Hematopoietic multipotent progenitor cell treated with erythropoietin and hydrocortisone succinate and interleukin-3 and kit ligand, for 17 days (in vitro differentiated cells): ENCODE measurements at places on chromosomes 3 and 15.

GRCh38 chr3:76565496-76566210, 474.2 kb upstream of the ROBO2 start:
- DNase-seq: no peak

GRCh38 chr3:138768125-138768524, 66.6 kb downstream of the PIK3CB start:
- DNase-seq: no peak

DNA sequence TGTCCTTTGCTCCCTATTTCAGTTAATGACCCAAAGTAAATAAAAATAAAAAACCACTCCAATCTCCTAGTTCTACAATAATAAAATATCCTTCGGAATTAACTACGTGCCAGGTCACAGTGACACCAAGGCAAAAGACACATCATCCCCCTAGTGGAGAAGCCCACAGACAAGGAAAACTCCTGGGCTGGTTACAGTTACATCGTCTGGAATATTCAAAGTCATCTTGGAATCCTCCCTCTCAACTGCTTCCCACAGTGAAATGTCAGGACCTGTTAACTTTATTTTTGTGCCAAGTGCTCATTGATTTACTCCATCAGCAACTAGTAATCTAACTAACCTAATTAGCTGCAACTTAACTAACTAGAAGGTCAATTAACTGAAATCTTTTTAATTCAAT, 349.3 kb downstream of the MAGI1 start:
- DNase-seq: no peak

GRCh38 chr15:33621141-33621540, 310.4 kb downstream of the RYR3 start:
- DNase-seq: no peak

GRCh38 chr3:24519368-24520100, 24.9 kb upstream of the THRB start:
- DNase-seq: no peak

- no peak for DNase-seq
Measured at GRCh38 chr3:194328053-194328657, 23.0 kb downstream of the CPN2 start.

DNA sequence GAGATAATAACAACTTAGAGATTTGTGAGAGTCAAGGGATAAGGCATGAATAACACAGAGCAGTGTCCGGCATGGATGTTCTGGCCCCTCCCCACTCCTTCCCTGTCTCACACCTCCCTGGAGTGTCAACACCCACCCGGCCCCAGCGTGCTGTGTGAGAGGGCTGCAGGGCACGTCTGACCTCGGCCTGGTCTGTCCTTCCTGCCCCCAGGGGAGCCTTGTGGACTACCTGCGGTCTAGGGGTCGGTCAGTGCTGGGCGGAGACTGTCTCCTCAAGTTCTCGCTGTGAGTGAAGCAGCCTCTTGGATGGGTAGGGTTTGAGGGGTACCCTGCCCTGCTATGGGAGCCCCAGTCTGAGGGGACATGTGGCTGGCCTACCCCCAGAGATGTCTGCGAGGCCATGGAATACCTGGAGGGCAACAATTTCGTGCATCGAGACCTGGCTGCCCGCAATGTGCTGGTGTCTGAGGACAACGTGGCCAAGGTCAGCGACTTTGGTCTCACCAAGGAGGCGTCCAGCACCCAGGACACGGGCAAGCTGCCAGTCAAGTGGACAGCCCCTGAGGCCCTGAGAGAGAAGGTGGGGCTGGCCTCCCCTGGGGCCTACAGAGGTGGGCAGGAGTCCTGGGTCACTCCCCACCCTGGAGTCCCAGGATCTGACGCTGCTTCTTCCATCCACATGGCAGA, 11.2 kb upstream of the LMAN1L start:
- DNase-seq: no peak
